ENCODE measurements at places on chromosomes 7 and 10.
A peak's percentile ranks its signal among the peaks of the same experiment; 100 is the strongest.

DNA sequence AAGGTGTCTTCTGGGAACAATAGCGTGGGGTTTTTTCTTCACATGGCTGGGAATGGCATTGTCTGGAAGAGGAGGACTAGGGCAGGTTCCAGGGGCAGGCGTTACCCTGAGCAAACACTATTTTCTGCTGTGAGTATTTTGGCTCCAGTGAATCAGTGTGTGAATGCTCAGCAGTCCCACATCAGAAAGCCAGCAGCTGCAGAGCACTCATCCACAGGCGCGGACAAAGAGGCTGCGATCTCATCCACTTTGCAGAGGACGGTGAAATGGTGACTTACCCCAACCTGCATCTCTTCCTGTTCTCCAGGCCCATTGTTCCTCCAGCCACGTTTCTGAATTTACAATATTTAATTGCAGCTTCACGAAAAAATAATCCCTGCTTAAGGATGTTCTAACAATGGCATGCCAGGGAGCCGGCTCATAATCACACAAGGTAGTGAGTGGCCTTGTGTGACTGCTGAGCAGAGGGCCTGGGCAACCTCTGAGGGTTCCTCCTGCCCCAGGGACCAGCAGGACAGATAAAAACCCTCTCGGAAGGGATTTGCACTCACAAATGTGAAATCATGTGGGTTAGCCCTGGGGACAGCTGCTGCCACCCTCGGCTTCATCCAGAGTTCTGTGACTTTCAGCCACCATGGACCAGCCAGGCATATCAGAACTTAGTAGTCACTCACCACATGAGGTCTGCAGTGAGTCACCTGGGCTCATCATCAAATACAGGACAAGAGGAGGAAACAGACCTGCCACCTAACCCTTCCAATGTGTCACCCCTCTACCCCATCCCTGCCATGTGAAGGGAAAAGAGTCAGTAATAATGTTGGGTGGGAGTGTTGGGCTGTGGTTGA is 65.0 kb upstream of the EN2 start:
- no peak for DNase-seq

DNA sequence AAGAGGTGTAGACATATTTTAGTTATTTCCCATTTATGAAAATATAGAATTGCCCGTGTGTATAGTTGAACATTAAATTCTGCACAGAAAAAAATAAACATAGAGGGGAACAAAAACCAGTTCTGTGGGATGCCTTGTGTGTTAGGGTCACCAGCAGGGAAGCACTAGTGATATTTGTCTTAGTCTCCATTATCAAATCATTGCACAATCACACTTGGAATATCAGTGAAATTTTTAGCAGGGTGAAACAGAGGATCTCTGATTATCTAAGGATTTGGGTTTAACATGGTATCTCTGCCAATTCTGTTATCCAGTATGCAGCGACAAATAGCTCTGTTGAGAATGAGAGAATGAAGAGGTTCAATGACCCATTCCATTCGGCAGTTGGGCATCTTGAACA is 496.0 kb upstream of the POM121L12 start:
- DNase-seq = no peak

GRCh38 chr10:99232360-99232999 is 3.2 kb downstream of the HPSE2 start:
- DNase-seq = no peak

DNA sequence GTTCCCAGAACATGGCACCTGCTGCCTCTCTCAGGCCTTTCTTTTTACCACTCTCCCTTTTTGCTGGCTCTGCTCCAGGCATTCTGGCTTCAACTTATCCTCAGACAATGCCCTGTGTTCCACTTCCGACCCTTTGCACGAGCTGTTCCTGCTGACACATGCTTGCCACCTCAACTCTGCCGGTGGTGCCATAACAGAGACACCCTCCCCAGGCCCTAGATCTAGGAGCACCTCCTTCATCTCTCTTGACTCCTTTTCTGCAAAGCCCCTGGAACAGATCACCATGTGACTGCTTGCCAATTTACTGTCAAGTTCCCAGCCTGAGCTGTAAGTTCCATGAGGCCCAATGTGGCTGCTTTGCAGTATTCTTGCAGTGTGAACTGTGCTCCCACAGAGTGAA is 256.0 kb upstream of the MKI67 start:
- DNase-seq = no peak

DNA sequence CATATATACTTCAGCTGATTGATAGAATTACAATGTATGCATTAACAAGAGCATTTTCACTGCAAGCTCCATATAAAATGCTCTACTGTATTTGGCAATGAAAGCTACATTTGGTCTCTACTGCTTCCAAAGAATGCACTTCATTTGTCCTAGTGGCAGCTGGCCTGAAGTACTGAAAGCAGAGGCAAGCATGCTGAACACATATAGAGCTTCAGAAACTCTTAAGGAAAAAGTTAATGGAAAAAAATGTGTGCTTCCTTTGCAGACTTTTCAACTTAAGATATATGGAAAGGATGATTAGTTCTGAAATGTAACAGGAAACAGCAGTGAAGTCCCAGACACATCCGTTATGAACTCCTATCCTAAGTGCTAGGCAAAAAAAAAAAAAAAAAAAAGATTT is 537.1 kb upstream of the POM121L12 start:
- DNase-seq = no peak

DNA sequence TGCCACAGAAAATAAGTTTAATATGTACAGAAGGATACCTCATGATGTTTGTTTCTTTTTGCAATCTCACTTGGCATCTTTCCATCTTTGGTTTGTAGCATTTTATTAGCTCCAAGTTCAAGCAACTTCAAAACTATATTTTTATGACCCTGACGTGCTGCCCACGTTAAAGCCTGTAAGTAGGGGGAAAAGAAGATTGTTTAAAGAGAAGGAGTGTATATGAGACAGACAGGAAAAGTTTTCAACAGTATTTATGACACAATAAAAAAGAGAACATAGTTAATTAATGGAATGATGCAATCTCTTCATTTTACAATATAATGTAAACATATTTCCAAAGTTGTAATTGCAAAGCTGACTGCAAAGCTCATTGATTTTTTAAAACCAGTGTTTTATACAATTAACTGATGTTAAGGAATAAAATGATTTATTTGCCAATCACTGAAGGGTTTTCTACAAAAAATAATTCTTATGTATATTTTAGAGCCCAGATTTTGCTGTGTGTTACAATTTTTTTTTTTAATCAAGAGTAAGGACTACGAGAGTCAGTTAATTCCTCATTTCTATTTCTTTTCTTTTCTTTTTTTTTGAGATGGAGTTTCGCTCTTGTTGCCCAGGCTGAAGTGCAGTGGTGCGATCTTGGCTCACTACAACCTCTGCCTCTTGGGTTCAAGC is 42.5 kb downstream of the ASZ1 start:
- DNase-seq = no peak

GRCh38 chr10:35907548-35907947 is 265.5 kb upstream of the FZD8 start:
- DNase-seq = no peak

DNA sequence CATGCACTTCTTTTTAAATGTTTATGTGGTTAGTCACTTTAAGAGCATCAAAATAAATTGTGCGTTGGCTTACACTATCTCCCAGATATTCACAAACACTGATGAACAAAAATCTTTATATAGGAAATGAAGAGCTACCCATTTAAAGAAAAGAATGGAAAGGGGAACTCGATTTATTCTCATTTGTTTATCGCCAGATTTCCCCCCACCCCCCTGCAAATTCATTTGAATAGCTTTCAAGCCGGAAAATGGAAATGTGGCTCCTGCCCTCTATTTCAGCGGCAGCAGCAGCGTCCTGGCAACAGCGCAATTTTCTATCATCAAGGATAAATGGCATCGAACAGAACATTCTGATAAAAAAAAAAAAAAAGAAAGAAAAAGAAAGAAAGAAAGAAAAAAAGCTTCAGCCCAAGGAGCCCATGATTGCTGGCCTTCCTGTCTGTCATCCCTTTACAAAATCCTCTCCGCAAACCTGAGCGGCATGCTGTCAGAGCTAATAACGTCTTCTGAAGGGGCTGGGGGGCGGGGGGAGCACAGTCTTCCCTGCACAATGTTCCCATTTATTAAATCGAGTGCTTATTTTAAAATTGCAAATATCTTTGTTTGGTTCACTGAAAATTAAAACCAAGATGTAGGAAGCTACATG is 13.7 kb upstream of the DLX6 start:
- DNase-seq = no peak

- no peak for DNase-seq
Observed at GRCh38 chr10:36946598-36946997, 178.8 kb upstream of the ANKRD30A start.

GRCh38 chr10:69321039-69321715 is 42.9 kb downstream of the HK1 start:
- DNase-seq = no peak

DNA sequence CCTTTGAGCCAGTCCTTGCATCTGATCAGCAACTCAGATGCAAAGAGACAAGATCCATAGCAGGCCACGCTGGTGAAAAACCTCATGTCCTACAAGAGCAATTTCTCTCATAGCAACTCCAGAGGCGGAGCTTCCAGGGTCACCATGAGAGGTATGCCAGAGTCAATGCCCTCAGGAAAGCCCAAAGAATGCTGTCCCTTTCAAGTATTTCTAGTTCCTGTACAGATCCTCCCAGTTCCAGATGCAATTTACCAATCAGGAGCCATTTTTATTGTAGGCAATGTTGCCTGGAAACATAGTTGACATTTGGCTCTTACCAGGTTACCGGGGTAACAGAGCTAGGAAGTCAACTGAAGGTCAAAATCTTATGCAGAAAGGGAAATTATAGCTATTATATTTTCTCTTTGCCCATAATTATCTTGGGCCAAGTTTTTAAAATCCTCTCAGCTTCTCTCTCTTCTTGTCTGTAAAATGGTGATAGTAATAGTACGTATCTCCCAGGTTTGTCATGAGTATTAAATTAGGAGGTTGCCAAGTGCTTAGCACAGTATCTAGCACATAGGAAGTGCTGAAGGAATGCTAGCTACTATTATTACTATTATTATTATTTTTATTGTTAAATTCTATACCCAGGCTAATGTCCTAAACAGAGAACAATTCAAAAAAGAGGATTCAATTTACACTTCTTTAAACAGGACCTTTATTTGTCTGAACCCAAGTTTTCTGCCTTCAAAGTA is 46.3 kb upstream of the TM9SF3 start:
- DNase-seq = no peak

GRCh38 chr10:80596391-80597257 is 58.9 kb downstream of the SH2D4B start:
- peak; percentile 6 for DNase-seq

- no peak for DNase-seq
Observed at GRCh38 chr7:93889261-93889660, 1.3 kb downstream of the TFPI2 start.

- DNase-seq = no peak
Observed at GRCh38 chr7:88546808-88547207, 212.7 kb upstream of the ZNF804B start.

- no peak for DNase-seq
Observed at GRCh38 chr7:138116141-138116540, 39.9 kb downstream of the AKR1D1 start.

DNA sequence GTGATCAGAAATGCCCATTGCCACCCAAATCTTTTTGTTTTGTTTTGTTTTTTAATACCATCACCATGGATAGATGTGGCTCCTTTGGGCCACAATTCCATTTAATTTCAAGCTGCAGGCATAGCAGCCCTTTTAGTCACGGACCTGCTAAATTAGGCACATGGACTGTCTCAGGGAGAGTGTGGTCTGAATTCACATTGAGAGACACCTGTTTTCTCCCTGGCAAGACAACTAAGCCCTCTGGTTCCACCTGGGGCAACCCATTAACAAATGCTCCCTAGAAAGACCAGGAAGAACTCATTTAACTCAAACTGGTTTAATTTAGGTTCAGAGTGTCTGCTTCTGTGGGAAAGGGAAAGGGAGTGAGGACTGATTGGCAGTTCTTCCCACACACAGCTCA is 88.2 kb upstream of the ANKRD1 start:
- DNase-seq = no peak

DNA sequence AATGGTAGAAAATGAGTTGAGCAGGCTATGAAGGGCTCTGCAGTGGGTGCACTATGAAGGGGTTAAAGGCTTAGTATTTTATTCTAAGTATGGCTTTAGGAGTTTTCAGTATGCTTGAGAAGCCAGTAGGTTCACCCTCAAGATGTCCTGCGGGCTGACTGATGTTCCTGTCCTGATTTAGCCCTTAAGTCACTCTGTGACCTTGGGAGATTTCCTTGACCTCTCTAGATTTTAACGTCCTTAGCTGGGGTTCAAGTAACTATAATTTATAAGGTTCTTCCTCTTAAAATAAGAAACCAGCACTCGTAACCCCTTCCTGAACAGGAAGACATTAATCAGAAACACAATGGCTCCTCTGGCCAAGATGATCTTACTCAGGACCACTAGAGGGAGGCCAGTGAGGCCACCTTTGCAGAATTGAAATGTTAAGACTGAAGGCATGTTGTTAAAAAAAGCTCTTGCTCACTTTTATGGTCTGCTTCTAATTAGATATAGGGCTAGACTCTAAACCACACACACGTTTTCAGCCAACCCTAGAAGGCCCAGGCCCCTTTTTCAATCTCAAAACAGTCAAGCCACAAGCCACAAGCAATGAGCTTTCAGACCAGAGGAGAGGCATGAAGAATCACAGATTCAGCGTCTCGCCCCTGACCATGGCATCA is 41.9 kb downstream of the CDK1 start:
- DNase-seq = no peak

DNA sequence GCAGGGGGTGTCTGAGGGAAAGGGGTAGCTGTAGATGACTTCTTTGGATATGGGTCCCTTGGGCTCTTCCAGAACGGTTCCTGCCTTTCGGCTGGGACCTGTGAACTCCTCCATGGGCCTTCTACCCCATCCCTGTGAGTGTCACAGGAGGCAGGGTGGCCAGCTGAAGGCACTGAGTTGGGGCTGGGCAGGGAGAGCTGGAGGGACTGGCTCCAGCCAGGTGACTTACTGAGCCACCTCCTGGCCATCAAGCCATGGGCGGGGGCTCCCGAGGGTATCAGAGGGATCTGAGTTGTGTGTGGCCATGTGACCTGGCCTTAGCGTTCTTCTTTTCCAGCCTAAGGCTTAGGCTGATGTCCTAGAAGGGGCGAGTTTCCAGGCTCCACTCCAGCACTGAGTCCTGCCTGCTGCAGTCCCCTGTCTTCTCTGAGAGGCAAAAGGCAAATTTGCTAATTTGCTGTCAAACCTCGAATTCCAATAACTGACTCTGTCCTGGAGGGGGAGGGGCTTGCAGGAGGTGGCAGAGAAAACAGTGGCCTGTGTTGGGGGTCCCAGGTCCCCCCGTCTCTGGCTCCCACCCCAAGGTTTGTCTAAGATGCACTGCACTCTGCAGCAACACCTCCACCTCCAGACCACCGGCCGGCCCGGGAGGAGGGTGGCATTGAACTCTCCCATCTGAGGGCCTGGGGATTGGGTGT is 27.2 kb downstream of the ADCYAP1R1 start:
- DNase-seq = no peak

DNA sequence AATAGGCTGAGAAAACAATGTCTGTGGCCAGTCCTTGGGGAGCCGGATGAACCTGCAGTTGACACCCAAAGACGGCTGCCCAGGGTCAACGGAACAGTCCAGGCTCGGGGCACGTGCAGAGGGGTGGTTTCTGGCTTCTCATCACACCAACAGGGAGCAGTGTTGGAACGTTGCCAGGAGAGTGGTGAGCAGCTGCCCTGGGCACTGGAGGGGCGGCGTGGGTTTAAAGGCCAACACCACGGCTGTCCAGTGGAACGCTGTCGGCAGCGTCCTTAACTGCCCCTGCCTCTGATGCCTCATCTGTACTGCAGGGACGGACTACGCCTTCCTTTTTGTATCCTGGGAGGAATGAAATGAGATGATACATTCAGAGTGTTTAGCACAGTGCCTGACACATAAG is 19.8 kb downstream of the JCAD start:
- no peak for DNase-seq
